ENCODE measurements at places on chromosomes 7 and 10.
A peak's percentile ranks its signal among the peaks of the same experiment; 100 is the strongest.

- DNase-seq, result no peak
These were observed 73.0 kb downstream of the NHLRC2 start for GRCh38 chr10:113927440-113927839.

DNA sequence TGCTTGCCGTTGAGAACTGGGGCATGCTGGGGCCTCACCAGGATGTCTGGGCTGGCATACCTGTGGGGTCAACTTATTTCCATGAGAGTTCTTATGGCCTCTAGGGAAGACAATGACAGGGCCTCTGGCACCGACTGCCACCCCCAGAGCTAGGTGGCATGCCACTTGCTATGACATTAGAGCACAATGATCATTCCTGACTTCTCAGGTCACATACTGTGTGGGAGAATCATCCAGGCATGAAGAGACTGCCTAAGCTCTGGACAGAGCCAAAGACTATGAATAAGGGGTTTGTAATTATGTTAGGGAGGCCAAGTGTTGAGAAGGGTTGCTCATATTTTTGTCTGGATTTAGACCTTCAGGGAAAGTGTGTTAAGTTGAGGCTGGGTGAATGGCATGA is 97.5 kb downstream of the PTPN20 start:
- DNase-seq, result no peak

- DNase-seq, result no peak
These were observed 157.6 kb upstream of the SEMA3E start for GRCh38 chr7:83806538-83806937.

DNA sequence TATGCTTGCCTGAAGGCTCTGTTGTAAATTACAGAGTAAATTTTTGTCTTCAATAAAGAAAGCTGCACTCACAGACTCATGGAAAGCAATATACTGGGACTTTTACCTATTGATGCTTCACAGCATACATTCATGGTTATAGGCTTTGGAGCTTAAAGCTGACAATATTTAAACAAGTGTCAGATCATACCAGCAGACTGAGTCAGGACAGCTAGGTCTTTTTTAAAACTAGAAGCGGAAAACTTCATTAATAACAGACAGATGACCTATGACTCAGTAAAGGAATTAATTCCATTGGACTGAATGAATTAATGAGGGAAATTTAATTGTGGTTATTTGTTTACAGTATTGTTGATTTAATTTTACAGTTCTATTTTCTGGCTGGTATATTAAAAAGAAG is 165.8 kb upstream of the DGKB start:
- no peak for DNase-seq

DNA sequence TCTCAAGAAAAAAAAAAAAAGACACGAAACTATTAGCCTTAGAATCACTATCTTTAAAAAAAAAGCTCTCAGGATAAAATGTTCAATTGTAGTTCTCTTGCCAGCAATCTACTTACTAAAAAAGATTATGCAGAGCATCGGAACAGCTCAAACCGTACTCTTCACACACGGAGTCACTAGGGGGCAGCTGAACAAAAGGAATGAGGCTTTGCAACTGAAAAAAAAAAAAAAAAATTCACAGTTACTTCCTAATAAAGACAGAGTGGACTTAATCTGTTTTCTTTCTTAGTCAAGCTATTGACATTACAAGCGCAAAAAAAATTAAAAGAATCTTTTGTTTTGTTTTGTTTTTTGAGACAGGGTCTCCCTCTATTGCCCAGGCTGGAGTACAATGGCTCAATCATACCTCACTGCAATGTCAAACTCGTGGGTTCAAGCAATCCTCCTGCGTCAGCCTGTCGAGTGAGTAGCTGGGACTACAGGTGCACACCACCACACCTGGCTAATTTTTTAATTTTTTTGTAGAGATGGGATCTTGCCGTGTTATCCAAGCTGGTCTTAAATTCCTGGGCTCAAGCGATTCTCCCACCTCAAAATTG is 11.5 kb downstream of the PMS2 start:
- DNase-seq, result peak; percentile 51

GRCh38 chr7:95550546-95550945 is 45.8 kb downstream of the PDK4 start:
- DNase-seq, result no peak

DNA sequence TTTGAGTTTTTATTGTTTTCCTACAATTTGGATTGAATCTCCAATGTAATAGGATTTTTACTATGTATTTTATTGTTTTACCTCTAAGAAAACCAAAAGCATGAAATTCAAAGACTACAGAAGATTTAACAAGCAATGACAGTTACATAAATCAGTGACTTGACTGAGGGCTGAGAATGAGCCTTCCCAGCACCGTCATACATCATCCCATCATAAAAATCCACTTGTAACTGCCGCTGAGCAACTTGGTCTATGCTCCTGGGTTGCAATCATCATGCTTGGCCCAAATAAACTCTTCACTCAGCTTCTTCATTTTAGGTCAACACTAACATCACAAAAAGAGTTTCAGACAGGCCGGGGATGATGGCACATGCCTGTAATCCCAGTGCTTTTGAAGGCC is 13.5 kb downstream of the LARP4B start:
- no peak for DNase-seq

- no peak for DNase-seq
These were observed 15.8 kb upstream of the LYZL2 start for GRCh38 chr10:30645340-30645827.

GRCh38 chr10:118840071-118840775 is 85.5 kb upstream of the CACUL1 start:
- no peak for DNase-seq

DNA sequence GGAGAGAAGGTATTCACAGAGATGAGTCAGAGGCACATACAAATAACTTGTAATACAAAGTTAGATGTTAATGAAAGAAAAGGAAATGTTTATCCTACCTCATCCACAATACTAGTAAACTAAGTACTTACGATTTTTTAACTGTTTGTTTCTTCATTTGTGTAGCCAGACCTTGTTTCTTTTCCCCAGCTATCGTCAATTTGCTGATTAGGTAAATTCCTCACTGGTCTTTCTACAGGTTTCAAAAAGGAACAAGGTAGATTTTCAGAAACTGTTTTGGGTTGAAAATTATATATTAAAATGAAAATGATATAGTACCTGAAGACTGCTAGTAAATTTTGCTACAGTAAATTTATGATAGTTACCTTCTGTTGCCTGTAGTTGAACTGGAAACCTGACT is 56.6 kb downstream of the PON1 start:
- no peak for DNase-seq

- DNase-seq, result no peak
These were observed 43.2 kb upstream of the FAM133B start for GRCh38 chr7:92633211-92633906.

DNA sequence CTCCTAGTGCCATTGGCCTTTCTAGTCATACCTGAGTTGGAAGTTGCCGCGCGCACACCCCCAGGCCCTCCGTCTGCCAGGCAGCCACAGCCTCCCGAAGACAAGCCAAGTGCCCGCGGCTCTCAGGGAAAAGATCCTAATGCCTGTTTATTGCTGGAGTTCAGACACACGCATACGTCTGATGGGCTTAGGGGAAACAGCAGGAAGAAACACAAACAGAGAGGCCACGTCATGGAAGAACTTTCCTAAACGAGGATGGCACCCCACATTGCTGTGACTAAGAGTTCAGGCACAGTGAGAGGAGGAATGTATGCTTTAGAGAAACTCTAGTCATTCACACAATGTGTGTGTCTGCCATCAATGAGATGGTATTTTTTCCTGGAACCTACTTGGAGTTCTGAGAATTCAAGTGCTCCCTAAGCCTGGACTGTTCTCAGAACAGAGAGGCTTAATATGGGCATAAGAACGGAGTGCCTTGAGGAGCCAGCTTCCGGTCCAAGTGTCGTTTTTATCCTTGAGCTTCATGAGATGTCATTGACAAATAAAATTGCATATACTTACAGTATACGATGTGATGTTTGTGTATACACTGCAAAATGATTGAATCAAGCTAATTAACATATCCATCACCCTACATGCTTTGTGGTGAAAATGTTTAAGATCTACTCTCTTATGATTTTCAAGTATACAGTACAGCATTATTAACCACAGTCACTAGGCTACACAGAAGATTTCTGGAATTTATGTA is 11.6 kb upstream of the RBP3 start:
- DNase-seq, result no peak

- DNase-seq, result no peak
These were observed 85.9 kb upstream of the AGBL3 start for GRCh38 chr7:134900166-134900982.

DNA sequence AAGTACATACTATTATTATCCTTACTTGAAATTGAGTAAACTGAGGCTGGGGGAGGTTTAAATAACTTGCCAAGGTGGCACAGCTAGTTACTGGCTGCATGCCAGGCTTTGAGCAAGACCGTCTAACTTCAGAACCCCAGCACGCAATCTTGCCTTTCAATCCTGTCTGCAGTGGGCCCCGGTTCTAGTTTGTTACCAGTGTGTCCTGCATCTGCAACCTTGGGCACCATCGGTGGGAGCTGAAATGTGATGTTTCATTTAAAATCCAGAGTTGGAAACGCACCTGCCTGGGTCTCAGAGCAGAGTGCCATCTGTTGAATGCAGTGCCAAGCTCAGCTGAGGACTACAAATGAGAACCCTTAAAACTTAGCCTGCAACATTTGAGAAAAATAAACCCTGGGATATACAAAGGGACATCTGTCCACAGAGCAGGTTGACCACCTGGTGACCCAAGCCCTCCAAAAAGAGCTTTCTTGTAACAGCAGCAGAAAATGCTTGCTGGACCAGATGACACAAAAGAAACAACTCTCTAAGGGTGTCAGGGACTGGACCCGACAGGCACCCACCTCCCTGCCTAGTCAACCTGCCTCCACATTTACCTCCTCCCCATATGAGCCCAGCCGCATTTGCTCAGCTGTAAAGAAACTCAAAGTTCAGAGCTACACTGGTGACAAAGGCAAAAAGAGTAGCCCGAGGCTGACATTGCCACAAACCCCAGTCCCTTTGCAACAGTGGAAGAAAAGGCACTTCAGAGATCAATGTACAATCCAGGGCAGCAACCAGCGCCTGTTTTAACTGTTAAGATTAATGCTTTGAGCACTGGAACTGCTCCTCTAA is 1.7 kb downstream of the SH3PXD2A start:
- no peak for DNase-seq

DNA sequence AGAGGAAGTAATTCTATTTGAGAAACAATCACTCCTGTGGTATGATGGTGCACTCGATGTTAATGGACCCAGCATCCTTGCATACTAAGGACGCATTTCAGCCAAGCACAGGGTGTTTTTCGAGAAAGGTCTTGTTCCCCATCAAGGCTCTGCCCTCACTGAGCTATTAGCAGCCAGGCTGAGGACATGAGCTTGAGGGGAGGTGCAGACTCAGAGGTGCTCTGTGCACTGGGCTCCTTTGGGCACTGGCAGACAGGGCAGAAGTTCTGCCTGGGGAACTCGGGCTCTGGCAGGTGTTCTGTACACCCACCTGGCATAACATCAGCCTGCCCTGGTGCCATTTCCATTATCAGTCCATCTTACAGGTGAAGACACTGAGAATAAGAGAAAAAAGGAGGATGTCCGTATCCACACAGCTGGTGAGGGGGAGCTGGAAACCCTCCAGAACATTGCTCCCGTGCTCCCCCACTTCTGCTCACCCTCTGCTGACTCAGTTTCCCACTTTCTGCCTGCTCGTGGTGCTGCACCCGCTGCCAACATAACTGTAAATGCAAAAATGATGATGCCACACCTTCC is 92.7 kb upstream of the RET start:
- DNase-seq, result no peak

GRCh38 chr7:111736552-111736874 is 174.2 kb upstream of the IMMP2L start:
- DNase-seq, result no peak

DNA sequence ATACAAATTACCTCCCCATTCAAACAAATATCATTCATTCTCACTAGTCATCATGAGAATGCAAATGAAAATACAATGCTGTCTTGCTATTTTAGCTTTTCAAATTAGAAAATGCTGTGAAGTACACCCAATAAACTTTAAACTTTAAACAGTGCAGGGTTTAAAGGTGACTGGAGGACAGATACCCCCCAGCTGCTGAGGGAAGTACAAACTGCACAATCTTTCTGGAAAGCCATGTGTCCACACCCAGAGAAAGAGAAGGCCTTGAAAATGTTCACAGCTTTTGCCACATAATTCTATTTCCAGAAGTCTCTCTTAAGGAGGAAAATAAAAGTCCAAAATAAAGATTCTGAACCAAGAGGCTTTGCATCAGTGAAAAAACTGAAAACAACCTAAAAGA is 56.5 kb downstream of the PIK3AP1 start:
- DNase-seq, result no peak

- no peak for DNase-seq
These were observed 82.7 kb downstream of the GLRX3 start for GRCh38 chr10:130218936-130219335.

- DNase-seq, result peak; percentile 28
These were observed 75.8 kb downstream of the C1GALT1 start for GRCh38 chr7:7257899-7258692.

DNA sequence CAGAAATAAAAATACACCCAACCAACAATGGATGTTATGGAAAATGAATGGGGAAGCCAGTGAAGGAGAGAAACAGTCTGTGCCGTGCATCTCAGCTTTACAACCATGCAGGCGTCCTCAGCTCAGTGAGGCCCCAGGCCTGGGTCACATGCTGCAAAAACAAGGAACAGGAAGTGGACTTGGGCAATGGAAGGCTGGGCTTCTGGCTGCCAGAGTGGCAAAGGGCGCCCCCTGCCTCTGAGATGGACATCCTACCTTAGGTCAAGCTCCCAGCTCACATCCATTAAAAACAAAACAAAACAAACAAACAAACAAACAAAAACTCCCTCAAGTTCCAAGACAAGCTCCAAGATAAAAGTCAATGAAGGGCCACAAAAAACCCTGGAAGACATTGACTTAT is 54.7 kb upstream of the AFAP1L2 start:
- no peak for DNase-seq

GRCh38 chr10:103769176-103769575 is 86.2 kb downstream of the SH3PXD2A start:
- no peak for DNase-seq

- no peak for DNase-seq
These were observed 1.8 kb upstream of the RADIL start for GRCh38 chr7:4885317-4885807.

DNA sequence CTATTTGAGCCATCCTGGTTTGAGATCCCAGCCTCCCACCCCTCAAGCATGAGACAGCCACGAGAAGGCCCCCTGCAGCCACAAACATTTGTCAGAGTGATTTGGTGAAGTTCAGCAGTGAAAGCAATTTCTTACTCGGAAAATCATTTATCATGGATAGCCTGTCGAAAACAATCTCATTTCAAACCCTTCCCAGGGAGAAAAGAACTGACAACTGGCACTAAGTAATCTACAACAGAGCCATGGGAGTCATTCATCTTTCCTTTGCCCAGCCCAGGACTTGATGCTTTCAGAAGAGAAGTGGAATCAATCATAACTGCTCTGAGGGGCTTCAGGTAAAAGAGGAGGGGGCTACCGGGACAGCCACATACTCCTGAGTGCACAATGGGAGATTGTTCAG is 411.2 kb downstream of the KCNMA1 start:
- DNase-seq, result no peak

- no peak for DNase-seq
These were observed 225.4 kb downstream of the DKK1 start for GRCh38 chr10:52539463-52539862.

GRCh38 chr10:52436664-52437063 is 122.6 kb downstream of the DKK1 start:
- no peak for DNase-seq

- no peak for DNase-seq
These were observed 50.3 kb downstream of the ASB13 start for GRCh38 chr10:5616046-5616445.

- no peak for DNase-seq
These were observed 91.7 kb downstream of the CYP26A1 start for GRCh38 chr10:93165367-93165766.
